Panc1 (cell line): ENCODE measurements at places on chromosomes 2 and 18. TPM values are rescaled to one million over a fixed set of nuclear protein-coding genes. Genes with fewer than 3 reads are reported as not detected.
A peak's percentile ranks its signal among the peaks of the same experiment; 100 is the strongest.

DNA sequence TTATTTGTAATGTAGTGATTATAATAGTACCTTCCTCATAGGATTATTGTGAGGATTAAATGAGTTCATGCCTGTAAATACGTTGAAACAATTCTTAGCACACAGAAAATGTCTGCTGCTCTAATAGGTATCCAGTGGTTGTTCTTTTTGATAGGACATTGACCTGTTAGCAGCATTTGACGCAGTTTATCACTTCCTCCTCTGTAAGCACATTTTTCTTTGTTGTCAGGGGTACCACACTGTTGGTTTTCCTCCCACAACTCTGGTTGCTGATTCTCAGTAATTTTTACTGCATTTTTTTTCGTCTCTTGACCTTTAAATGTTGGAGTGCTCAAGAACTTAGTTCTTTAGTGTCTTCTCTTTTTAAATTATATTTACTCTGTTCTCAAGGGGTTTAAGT lies 15.4 kb downstream of the PPM1B start:
- no peaks in the 10 kb centered on the region for H3K27me3 ChIP-seq
- no peaks in the 10 kb centered on the region for H3K36me3 ChIP-seq
- no peak overlapping the region for H3K27ac ChIP-seq
- H3K4me3 ChIP-seq, result no peak overlapping the region
- DNase-seq, result no peak

MC2R gene
- 0.05 TPM for total RNA-seq

PAPOLG gene
- total RNA-seq, result 10.9 TPM

DNA sequence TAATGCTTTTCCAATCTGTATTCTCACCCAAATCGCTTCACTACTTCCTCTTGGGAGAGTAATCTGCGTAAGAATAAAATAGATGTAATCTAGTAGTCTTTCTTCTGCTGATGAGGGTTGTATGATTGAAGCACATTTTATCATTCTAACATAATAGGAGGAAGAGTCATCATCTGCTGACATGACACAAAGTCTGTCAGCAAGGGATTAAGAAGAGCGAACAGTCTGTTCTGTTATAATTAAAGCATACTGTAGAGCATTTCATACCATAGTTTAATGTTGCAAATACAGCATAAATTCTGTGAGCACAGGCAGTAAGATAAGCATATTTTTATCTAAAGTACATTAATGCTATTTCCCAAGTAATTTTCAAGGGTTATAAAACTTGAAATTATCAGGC lies 10.4 kb downstream of the SLC25A52 start:
- H3K36me3 ChIP-seq, result no peaks in the 10 kb centered on the region
- DNase-seq, result no peak
- no peaks in the 10 kb centered on the region for H3K4me1 ChIP-seq
- H3K27me3 ChIP-seq, result no peaks in the 10 kb centered on the region
- H3K27ac ChIP-seq, result no peak overlapping the region

GRCh38 chr2:155830817-155831579 lies 501.5 kb downstream of the NR4A2 start:
- H3K27ac ChIP-seq, result no peak overlapping the region
- H3K27me3 ChIP-seq, result no peaks in the 10 kb centered on the region
- H3K36me3 ChIP-seq, result no peaks in the 10 kb centered on the region
- no peak overlapping the region for H3K4me3 ChIP-seq
- DNase-seq, result no peak

GRCh38 chr2:44450806-44451205 lies 89.1 kb downstream of the CAMKMT start:
- DNase-seq, result no peak
- H3K27me3 ChIP-seq, result no peaks in the 10 kb centered on the region
- no peak overlapping the region for H3K4me3 ChIP-seq
- H3K4me1 ChIP-seq, result no peaks in the 10 kb centered on the region

- H3K27ac ChIP-seq, result no peak overlapping the region
- no peak overlapping the region for H3K4me3 ChIP-seq
- no peak for DNase-seq
These were observed 33.3 kb downstream of the RPIA start for GRCh38 chr2:88724643-88725332.

- H3K4me1 ChIP-seq, result peaks cover 12% of the 10 kb centered on the region
- H3K27ac ChIP-seq, result peak overlapping the region; percentile 10; the same call in 1 of the 2 replicates
- no peak overlapping the region for H3K4me3 ChIP-seq
- H3K36me3 ChIP-seq, result no peaks in the 10 kb centered on the region; the same call in 1 of the 2 replicates
- no peak for DNase-seq
These were observed 6.2 kb downstream of the TTL start for GRCh38 chr2:112488201-112488600.

CYBRD1 gene
- 2.5 TPM for total RNA-seq

GRCh38 chr2:131148426-131148825 lies 43.3 kb downstream of the PLEKHB2 start:
- peaks cover 8% of the 10 kb centered on the region for H3K36me3 ChIP-seq
- H3K4me3 ChIP-seq, result no peak overlapping the region
- H3K27ac ChIP-seq, result no peak overlapping the region
- H3K27me3 ChIP-seq, result no peaks in the 10 kb centered on the region
